Cardiac muscle cell (in vitro differentiated cells and primary cell): ENCODE measurements at places on chromosomes 4 and X.

GRCh38 chrX:152798945-152799344, 29.5 kb upstream of the MAGEA6 start:
- DNase-seq: no peak

DNA sequence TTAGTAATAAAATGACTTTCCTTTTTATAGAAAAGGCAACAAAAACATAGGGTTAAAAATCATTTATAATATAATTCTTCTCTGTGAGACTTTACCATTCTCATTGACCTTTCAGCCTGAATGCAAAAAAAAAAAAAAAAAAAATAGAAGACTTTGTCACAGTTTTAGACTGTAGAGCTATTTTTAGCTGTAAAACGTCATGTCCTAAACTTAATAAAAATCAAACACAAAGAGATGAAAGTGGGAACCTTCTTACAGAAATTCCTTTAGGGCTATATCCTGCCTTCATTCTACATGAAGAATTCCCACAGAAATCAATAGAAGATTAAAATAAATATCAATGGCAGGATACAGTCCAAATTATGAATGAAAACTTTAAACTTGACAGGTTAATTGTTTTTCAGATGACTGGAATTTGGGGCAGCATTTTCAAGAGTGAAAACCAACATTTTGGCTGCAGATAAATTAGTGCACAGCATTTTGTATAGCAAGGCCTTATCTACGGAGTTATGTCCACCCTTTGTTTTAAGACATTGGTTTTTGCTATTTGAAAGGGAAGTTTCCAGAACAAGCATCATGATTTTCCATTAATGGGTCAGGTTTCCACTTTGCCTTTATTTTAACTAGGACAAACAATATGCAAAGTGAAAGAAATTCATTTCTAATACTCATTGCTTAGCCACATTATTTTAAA, 219.5 kb downstream of the SPCS3 start:
- no peak for DNase-seq

DNA sequence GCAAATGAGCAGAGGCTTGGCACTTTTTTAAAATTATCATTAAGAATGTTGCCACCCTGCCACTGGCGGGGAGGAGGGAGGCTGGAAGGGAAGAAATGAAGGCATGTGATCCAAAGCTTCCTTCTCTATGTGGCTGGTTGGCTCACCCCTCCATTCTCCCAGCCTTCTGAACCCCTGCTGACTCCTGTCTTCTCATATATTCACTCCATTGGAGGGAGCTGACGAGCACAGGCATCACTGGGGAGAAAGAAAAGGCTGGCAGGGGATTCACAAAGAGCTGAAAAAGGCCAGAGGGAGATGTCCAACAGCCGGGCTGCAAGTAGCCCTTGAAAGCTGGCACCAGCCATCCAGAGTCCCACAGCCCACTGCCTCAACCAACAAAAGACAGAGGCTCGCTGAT, 495.6 kb downstream of the BCOR start:
- no peak for DNase-seq

- peak; percentile 22 for DNase-seq
These were observed 122.1 kb downstream of the MANBA start for GRCh38 chr4:102638621-102639020.

GRCh38 chr4:131091896-131092295, 1995.9 kb downstream of the C4orf33 start:
- DNase-seq: peak; percentile 51

GRCh38 chr4:142452161-142452855, 393.8 kb downstream of the INPP4B start:
- peak; percentile 21 for DNase-seq

GRCh38 chrX:85994797-85995196, 52.6 kb downstream of the CHM start:
- no peak for DNase-seq

GRCh38 chrX:46244451-46244850, 300.8 kb downstream of the ZNF674 start:
- DNase-seq: no peak

DNA sequence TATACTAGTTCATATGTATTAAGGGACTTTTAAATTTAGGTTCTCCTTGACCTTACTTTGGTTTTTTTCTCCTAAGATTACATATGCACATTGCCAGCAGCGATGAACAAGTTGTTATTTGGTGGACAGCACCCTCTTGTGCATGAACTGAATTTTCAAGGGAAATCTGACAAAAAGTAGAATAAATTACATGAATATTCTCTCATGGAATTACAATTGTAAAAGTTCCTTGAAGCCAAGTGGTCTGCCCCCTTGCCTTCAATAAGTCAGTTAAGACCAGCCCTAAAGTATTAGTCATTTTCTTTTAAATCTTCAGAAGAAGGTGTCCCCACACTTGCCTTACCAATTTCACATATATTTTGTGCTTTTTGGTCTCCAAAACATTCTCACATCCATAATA, 30.7 kb upstream of the SMARCA5 start:
- peak; percentile 41 for DNase-seq

DNA sequence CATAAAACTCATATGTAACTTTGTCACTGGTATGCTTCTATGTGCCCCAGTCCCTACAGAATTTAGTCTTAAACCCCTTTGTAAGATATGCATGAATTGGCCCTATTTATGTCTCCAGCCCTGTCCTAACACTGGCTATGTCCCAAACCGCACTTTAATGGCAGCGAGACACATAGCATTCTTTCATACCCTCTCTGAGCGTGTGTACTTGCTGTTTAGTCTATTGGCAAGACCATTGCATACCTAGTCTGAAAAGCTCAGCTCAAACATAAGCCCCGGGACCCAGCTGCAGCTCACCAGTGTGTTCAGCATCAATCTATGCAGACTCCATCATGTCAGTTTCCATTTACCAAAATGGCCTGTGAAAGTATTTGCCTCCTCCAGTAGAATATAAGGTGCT, 1018.4 kb upstream of the TENM3 start:
- no peak for DNase-seq

DNA sequence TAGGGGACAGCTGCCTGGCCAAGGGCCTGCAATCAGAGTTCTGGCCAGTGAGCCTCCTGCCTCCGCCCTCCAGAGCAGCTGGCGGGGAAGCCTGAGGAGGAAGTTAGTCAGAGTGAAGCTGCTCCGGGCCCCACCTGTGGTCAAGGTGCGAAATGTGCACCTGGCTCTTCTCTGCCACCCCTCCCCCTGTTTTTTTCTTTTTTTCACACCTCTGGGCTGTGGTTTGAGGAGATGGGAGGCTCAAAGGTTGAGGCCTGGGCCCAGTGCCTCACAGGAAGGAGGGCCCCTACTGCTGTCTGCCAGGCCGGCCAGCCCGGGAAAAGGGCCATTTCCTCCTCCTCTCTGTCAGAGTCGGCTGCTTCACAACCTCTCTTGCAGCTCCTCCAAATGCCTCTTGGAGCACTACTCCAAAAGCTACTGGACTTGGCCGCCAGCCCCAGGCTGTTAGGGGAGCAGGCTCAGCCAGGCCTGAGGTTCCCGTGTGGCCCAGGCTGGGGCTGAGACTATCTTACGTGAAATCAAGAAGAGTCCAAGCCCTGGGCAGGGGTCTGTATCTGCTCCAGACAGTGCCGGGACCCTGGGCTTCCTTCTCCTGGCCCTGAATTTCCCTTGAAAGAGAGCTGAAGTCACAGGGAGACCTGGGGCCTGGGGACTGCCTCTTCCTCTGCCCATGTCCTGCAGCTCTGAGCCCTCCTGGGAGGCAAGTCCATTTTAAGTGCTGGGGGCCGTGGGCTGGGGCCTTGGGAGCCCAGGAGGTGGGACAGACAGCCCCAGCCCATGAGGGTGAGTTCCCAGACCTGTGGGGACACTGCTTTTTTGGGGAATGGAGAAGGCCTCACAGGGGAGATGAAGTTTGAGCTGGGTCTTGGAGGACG, 4.5 kb upstream of the CXCR3 start:
- DNase-seq: peak; percentile 83

DNA sequence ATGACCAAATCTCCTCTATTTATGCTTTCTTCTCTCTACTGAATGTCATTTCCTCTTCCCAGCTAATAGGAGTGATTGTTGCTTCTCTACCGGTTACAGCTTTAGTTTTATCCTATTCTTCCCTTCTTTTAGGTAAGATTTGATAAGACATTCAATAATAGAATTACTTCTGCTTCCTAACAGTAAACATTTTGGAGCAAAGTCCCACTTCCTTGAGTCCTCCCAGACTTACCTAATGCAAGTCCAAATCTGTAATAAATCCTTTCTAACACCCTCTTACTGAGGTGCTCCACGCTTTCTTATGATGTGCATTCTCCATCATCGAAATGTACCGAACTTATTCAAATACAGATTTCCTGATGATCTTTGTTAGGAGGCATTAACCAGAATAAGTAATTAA, 79.2 kb upstream of the GPM6A start:
- no peak for DNase-seq

DNA sequence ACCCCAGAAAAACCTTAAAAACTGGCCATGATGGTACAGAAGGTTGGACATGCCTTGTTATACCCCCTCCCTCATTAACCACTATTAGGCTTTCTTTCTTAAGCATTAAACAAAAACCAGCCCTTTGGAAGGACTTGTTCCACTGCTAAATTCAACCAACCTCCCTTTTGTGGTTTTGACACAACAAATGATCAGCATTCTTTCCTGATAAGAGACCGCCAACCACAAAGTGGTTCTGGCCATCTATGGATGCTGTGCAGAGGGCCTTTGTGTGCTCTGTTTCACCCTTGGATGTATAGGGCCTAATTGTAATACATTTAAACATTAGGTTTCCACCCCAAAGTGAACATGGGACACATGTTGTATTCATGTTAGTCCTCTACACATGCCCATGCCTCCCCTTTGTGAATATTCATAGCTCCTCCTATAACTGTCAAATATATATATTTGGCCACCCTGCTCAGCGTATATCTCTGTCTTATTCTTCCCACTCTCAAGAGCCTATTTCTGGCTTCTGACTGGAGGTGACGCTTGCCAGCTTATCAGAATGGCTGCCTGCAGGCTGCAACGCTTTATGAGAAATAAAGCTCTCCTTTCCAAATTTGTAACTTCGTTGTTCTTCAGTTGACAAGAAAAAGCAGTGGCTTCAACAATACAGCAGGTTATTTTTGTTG, 126.6 kb downstream of the NPNT start:
- DNase-seq: no peak

- peak; percentile 46 for DNase-seq
These were observed 2.5 kb upstream of the CCDC149 start for GRCh38 chr4:24915121-24915922.

DNA sequence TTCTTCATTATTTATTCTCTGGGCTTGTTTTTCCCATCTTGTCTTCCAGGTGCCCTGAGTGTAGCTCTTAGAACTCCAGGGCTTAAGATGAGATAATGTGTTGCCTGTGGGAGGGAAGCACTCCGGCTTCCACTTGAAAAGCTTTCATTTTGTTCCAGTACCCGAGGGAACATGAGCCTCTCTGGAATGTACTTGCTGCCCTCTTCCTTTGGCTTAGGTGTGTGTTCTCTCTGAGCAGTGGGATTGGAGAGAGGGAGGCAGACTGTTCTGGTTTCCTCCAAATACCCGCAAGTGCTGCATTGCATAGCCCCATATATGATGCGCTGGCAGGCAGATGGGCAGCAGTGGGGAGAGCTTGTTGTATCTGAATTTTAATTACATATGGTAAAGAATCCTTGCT, 861 bp upstream of the DTHD1 start:
- DNase-seq: no peak

- peak; percentile 5 for DNase-seq
These were observed 1602.4 kb downstream of the STIM2 start for GRCh38 chr4:28462766-28463700.

DNA sequence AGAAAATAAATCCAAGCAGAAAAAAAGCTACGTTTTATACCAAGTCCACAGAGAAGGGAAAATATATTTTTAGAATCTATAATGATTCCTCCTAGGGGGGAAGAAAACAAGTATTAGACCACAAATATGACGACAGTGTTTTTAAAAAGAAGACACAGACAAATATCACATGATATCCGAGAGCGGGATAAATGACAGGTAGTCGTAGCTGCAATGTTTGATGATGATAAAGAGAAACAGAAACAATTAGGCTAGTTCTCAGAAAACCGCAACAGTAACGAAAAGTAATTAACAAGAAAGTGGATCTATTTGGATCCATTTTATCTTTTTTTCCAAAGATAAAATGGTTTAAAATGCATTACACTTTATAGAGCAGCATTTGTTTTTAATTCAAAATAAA, 918 bp downstream of the HAUS3 start:
- DNase-seq: no peak

DNA sequence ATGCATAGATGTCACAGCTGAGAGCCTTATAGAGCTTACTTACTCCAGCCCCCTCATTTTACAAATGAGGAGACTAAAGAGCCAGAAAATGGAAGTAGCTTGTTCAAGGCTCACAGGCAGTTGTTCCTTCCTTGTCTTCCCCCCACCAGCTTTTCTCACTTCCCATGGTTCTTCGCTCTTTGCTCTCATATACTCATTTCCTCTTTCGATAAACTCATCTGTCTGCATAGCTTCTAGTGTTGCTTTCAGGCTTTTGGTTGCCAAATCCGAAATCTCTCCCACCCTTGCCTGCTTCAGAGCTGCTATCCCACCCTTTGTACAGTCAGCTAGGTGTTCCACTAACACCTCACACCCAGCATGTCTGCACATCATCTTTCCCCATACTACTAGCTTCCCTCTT, 25.0 kb upstream of the GJB1 start:
- no peak for DNase-seq

GRCh38 chrX:114065577-114066223, 518.2 kb upstream of the HTR2C start:
- no peak for DNase-seq

DNA sequence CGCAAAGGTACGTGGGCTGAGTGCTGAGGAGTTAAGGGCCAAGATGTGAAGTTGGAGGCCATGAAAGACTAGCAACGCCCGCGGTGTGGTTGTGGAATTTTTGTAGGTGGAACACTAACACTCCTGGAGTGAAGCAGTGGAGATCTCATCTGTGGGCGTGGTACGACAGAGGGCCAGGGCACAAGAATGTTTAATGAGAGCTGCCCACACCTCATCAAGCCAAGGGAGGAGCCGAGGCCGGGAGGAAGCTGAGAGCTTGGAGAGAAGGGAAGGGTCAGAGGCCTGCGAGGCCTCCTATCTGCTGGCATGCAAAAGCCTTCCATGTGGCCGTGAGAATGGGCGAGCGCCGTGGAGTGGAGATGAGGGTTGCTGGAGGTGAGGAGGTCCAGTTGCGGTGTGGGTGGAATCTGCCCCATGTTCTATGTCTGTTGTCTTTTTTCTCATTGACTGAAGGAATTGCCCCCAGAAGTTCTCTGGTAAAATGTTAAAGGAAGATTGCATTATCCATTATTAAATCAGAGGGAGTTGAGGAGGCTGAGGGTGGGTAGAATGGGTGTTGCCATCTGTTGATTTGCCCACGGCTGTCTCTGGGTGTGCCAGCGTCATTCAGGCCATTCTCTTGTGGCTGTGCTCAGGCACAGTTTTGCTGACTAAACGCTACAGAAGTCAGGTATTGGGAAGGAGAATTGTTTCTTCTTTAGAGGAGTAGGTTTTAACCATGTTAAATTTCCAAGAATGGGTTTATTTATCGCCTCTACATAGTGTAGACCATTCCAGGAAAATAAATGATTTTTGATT, 19.8 kb downstream of the SNX25 start:
- DNase-seq: no peak

- DNase-seq: no peak
These were observed 205.9 kb upstream of the GALNT7 start for GRCh38 chr4:172962564-172963353.

- DNase-seq: no peak
These were observed 23.6 kb upstream of the PACRGL start for GRCh38 chr4:20676501-20677197.
